ENCODE measurements at places on chromosomes 5 and 9.

DNA sequence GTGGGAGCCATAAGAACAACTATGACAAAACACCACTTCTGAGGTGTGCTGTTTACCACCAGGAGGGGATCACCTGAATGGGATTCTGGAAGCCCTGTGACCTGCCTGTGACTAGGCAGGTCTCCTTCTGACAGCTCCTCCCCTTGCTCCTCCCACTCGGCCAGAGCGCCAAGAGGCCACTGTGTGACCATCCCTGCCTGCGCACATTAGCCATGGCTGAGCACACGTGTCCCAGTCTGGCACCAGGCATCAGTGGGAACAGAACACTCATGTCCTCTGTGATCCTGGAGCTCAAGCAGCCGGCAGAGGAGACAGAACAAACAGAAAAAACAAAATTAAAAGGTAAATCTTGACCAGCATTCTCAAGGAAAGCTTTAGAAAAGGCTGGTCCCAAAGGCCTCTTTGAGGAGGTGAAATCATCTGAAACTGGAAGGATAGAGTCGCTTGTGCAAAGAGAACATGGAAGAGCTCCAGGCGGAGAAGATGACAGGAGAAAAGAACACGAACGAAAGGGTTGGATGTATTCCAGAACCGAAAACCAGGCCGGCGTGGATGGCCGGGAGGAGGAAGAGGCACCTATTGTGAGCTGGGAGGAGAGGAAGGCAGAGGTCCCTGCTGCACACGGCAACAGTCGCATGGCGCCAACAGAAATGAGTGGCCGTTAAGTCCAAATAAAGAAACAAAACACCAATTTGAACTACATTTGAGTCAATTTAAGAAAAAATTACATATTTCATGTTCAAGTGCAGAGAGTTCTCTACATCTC, 5.1 kb downstream of the MED10 start:
- DNase-seq = no peak

DNA sequence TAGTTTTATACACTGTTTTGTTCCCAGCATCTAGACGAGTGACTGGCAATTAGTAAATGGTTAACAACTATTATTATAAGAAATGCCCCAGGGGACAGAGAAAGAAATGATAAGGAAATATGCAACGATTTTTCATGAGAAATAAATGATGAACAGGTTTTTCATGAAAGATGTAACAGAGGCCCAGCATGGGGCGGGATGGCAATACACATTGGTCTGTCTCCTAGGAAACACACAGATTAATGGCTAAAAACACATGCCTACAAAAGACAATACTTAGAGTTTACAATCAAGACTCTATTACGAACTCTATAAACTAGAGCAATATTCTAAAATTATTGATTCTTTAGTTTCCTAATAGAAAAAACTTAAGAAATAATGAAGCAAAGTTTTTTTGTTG, 441.5 kb upstream of the CDH9 start:
- DNase-seq = no peak

GRCh38 chr5:59831326-59832010, 62.1 kb downstream of the PDE4D start:
- DNase-seq = no peak

DNA sequence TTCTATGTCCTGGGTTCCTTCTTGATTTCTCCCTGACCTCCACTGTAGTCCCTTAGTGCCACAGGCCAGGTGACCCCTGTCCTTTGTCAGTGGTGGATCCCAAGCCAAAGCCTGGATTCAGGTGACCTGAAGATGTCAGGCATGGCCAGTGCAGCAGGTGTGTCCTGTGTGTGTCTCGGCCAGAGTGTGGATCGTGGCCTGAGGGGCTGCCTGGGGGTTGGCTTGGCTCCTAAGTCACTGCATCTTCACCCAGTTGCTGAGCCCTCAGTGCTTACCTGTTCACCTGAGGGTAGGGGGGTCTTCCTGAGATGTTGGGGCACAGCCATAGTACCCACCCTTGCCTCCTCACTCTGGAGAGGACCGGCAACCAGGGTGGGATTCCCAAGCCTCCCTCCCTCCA, 61.8 kb upstream of the PITX1 start:
- DNase-seq = no peak

DNA sequence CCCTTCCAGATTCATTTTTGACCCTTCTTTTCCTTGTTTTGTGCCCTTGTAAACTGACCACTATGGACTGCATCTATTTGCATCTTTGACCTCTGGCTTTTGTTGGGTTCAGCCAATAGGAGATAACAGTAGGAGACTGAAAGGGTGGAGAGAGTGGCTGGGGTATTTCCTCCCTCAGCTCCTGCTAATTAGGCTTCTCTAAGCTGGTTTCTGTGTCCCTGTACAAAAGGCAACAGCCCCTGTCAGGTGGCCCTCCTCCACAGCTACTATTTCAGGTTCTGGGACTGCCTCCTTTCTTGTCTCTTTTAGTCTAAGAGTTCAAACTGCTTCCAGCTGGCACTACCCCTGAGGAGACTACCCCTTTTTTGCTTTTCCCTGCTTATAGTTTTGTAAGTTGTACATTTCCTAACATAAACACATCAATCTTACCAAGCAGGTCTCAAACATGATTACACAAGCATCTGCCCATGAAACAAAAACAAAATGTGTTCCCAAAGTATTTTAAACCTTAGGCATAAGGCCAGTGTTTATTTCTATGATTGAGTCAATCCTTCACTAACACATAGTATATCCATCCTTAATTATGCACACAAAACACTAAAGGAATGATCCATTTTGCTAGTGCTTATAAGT, 262.0 kb upstream of the TRPM3 start:
- no peak for DNase-seq

Data from urinary bladder (tissue), 4 donors.